Activated CD4-positive, alpha-beta T cell treated with anti-CD3 and anti-CD28 coated beads, Interleukin-2, amount 50 U/mL, for 4 hours (primary cell): ENCODE measurements at places on chromosomes 4 and X.

DNA sequence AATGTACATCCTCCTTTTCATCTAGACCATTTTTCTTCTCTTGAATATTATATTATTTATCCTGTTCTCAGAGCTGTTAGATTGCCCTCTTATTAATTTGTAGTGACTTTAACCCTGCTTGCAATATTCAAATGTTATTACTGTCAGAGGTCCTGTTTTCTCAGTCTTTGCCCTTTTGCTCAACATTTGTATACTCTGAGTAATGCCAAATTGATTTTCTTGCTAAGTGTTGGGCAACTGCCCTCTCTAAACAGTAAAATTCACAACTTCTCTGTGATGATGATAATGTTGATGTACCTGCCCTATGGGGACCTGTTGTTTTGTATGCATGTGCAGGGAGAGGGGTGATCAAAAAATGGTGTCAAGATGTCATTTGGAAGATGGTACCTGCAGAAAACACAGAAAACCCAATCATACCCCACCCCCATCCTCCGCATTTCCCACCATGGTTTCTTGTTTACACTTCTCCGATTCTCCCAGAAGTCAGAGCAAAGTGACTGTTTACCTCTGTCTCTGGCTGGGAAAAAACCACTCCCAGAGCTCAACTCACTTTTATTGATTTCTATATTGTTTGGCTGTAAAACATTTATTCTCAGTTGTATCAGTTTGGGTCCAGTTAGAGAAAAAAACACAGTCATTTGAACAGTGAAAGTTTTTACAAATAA, 694.0 kb downstream of the IL1RAPL1 start:
- DNase-seq: no peak

- no peak for DNase-seq
Observed at GRCh38 chr4:124167602-124168001, 544.9 kb downstream of the ANKRD50 start.

DNA sequence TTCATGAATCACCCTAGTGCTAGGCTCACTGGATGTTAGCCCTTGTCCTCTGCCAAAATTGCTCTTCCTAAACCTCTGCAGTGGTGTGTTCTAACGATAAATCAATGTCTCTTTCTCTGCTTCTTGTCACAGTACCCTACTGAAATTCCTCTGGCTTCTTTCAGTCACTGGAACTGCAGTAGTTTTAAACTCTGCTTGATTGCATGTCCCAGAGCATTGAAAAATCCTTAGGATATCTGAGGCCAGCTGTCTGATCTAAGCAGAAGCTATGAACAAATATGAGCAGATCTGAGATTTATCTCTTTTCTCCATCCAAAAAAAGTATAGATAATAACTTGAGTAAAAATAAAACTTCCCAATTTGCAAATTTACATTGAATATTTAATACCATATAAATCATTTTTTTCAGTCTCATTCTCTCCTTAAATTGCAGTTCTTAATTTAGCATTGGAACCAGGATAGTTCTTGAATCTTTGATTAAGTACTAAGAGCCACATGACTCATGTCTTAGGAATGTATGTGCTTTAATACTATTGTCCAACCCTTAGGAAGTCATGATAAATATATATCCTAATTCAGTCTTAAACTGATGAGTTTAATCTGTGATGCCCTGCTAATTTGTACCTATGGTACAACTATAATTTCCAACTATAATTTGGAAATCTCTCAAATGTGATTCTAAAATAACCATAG, 169.7 kb downstream of the PDHA2 start:
- DNase-seq: no peak

DNA sequence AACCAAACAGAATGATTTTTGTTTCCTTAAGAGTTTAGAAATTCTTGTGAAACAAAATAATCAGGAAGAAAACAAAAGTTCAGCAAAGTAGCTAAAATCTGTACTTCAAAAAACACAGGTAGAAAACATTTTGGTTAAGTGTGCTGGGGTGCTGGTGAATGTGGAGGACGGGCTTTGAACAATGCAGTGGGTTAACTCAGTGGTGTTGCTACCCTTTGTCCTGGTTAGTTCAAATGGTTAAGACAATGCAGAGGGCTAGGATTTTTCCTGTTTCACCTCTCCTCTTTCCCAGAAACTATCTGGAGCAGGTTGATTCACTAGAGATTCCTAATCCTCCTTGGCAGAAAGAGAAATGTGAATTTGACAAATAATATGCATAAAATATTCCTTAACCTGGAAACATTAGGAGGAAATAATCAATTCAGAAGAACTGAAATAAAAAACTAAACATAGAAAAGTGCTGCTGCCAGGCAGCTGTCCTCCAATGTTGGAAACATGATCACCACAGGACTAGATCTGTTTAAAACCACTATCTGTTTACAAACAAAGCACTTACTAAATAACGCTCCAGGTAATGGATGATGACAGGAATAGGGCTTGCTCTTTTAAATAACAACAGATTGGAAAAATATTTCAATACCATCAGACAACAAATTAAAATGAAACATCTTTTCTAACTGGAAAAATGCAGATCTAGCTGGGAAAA, 148.9 kb downstream of the MAML3 start:
- DNase-seq: no peak

DNA sequence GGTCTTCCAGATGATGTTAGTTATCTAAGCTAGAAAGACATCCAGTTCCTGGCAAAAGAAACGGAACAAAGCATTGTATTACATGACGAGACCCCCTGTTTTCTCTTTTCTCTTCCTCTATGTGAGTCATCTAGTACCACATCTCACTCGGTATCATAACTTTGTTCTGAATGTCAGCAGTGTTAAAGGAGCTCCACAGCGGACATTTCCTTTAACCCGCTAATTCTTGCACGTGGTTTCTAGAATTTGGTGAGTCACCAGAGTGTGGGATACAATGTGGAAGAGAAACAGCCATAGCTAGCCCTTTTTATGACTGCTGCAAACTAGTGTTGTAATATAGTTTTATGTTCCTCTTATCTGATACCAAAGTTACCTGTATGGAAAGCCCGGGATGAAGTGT, 243.7 kb downstream of the TENM3 start:
- DNase-seq: no peak

- no peak for DNase-seq
Observed at GRCh38 chr4:165096776-165097175, 15.9 kb downstream of the TMEM192 start.

- DNase-seq: no peak
Observed at GRCh38 chr4:91298156-91298700, 1005.5 kb upstream of the GRID2 start.

DNA sequence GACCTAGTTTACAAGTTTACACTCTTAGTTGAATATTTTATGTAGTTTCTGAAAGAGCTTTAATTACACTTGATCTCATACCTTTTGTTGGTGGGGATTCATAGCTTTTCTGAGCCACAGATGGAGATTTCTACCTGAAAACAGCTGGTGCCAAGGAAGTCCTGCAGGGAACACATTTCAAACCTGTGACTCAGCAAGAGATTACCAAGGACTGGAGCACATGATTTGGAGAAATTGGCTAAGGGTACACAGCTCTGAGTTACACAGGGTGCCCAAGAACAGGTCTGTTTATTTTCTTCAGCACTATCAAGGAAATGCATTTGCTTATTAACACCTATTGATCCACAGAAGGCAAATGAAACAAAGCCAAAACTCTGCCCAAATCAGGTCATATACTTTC, 691.5 kb downstream of the KCTD8 start:
- no peak for DNase-seq

DNA sequence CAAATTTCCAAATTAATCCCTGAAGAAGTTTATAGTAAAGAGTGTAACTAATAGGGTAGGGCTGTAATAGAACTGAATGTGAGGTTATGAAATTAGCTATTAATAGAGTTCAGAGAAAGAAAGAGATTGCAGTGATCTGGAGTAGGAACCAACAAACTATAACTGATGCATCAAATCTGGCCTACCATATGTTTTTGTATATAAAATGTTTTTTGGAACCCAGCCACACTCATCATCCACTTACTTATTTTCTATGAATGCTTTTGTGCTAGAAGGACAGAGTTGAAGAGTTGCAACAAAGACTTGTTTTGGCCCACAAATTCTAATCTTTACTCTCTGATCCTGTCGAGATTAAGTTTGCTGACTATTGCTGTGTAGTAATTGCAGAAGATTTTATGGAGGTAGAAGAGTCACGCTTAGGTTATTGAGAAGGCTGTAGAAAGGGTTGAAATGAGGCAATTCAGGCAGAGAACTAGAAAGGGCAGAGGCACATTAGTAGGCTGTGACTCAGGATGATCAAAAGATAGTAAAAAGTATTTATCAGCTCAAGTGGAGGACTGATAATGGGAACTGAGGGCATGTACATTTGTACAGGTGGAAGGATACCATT, 298.7 kb upstream of the EMCN start:
- no peak for DNase-seq

DNA sequence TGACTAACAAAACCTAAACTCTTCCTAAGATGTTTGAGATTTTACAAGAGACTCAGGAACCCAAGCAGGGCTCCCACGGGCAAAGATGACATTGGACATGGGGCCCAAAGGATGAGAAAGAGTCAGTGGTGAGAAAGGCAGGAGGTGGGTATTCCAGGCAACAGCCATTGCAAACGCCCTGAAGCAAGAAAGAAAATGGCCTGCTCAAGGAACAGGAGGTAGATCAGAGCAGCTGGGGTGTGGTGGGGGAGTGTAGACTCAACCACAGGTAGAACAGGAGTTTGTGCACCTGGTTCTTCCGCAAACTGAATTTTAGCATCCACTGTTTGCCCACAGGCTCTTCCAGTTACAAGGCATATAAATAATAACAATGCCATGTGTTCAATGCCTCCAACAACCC, 3.3 kb downstream of the PPP2R2C start:
- DNase-seq: no peak

GRCh38 chrX:85851418-85851817, 195.9 kb downstream of the CHM start:
- DNase-seq: no peak

- DNase-seq: no peak
Observed at GRCh38 chrX:112734290-112734689, 54.6 kb upstream of the LHFPL1 start.

DNA sequence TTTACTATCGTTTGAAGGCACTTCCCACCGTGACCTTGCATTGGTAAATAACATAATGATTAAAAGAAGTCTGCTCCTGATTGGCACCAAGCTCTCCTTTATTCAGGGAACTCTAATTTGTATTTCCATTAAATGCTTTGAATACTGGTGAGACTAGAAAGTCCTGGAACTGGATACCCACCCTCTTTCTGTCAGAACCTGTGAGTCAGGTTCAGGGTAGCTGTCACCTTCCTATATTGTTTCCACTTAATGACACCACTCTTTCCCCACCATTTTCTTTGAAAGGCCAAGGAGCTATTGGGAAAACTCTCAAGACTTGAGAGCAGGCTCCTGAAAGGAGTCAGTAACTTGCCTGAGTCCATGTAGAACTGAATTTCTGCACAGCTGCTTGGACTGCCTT, 55.9 kb upstream of the RASSF6 start:
- no peak for DNase-seq

DNA sequence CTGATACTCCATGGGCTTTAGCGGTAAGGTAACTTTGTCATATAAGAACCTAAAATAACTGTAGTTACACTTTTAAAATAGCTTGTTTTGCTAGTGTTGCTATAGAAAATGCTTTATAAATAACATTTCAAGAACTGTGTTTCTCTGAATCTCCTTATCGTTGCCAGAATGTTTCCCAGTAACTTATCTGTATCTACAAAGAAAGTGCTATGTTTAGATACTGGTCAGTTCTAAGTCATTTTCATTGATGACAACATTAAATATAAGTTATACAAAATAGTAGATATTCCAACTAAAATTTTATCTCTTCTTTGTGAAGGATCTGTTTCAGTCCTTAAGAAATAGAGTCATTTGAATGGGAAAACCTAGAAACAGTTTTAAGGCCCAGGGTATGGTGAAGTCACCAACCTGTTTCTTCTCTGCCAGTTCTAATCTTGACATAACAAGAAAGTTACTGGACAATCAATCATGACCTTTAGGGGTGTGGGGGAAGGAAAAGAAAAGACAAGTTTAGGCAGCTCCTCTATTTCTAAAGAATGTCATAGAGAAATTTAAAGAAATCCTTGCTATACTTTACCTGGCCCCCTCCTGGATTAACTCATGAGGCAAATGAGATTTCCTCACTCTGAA, 425.9 kb downstream of the RPA4 start:
- no peak for DNase-seq

GRCh38 chr4:86564795-86565194, 29.3 kb upstream of the PTPN13 start:
- no peak for DNase-seq

GRCh38 chrX:135384161-135384836, 37.4 kb upstream of the SMIM10L2A start:
- DNase-seq: peak; percentile 12

GRCh38 chrX:1359477-1359873, 22.9 kb downstream of the IL3RA start:
- DNase-seq: no peak

DNA sequence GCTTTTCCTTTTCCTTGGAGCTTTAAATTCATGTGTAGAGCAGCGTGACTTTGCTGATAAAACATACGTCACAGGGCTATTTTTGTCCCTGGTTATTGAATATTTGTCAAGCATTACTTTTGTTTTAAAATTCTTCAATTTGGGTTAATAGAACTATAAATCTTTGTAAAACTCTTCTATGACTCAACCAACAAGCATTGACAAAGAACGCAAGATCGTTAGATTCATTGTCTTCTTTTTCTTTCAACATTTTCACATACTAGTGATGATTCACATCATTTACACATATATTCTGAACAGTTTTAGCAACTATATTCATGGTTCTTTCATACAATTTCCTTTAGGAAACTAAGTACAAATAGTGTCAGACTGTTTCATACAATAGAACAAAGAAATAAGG, 72.0 kb upstream of the GPM6A start:
- DNase-seq: no peak

- no peak for DNase-seq
Observed at GRCh38 chr4:142719854-142720541, 126.1 kb downstream of the INPP4B start.

DNA sequence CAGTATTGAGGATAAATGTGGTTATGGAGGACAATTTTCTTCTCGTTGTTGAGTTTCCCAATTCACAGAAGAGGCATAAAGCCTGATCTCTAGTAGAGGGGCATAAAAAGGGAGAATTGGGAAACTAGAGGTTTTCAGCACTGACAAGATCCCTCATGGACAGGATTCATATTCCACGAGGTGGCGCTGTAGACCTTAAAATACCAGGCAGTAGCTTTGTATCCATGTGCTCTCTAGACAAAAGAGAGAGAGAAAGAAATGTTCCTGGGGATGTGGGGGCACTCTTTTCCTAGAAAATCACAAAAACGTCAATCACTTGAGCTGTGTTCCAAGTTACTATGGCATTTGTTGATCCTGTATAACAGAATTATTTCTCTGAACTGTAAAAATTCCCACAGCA, 128.3 kb downstream of the MAGEE1 start:
- no peak for DNase-seq

DNA sequence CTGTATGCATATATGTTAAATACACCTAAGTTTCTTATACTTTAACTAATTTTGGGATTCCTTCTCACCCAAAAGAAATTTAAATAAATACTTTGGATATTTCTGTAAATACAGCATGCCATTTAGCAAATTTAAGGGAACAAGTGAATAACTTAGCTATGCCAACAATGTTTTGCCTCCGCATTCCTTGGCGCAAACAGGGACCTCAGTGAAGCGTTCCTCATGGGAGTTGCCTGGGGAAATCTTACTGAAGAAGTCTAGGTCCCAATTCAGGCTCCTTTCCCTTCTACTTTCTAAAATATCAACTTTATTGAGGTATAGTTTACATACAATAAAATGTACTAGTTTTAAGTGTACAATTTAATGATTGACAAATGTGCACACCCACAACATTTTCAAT, 25.0 kb downstream of the COL4A5 start:
- DNase-seq: no peak
